ENCODE measurements at places on chromosomes 11 and 22.
A peak's percentile ranks its signal among the peaks of the same experiment; 100 is the strongest.

GRCh38 chr11:79440571-79441460 lies at the start of gene TENM4:
Gene TENM4, minus strand, starts transcription at chr11:79441030. Its CDS starts 371,086 bp downstream, at chr11:79069944.
- DNase-seq, result peak; percentile 87

GRCh38 chr11:82718307-82718706 lies 15.4 kb downstream of the FAM181B start:
- DNase-seq, result peak; percentile 9

- no peak for DNase-seq
Measured at GRCh38 chr11:129968591-129969419, 33.8 kb downstream of the PRDM10 start.

GRCh38 chr11:130189492-130190210 lies 30.1 kb downstream of the ST14 start:
- DNase-seq, result no peak

DNA sequence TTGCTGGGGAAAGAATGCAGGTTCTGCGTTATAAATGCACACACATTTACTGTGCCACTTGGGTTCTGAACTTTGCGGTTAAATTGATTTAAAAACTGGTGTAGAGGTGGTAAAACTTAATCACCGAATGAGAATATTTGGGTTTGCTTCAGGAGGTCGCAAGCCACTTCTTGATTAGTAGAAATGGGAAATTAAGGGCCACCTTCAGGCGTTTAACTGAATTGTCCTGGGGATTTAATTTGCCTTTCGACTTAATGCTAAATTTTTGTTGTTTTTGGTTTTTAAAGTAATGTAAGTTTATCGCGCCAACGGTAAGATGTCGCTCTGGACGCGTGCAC lies 459 bp upstream of the NCR3LG1 start:
- no peak for DNase-seq

- DNase-seq, result no peak
Measured at GRCh38 chr22:24883432-24883831, 63.1 kb downstream of the LHFPL7 start.

DNA sequence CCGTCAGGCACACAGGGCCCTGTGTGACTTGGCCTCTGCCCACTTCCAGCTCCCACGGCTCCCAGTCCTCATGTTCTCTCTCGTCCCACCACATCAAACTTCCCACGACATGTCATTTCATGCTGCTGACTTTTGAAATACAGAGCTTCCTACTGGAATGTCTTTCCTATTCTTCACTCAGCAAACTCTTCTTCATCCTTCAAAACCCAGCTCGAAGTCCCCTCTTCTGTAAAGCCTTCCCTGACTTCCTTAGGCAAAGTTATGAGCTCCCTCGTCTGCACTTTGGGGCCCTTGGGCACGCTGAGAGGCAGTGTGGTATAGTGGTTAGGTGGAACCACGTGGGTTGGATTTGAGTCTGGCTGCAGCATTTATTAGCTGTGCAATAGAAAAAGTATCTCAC lies 37.8 kb upstream of the EIF3D start:
- DNase-seq, result no peak

GRCh38 chr22:44613196-44613595 lies 88.8 kb upstream of the PRR5 start:
- DNase-seq, result no peak

DNA sequence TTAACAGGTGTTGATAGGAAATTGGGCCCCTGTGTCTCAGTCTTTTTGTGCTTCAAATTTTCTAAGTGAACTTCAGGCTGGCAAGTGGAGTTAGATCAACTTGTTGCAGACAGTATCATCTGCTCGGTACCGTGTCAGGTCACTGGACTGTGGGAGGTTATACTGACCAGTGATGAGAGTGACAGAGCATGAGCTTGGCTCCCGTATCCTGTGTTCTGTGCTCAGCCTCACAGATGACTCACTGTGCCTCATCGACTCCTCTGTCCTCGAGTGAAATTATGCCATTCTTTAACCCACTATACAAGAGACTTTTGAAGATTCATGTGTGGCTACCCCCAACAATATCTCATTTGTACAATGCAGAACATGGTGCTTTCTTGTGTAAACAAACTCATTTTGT lies 7.9 kb downstream of the GRAP2 start:
- no peak for DNase-seq

- DNase-seq, result peak; percentile 28
Measured at GRCh38 chr11:46392421-46393230, 1.1 kb upstream of the CHRM4 start.

GRCh38 chr11:26026078-26026477 lies 305.9 kb upstream of the ANO3 start:
- no peak for DNase-seq

DNA sequence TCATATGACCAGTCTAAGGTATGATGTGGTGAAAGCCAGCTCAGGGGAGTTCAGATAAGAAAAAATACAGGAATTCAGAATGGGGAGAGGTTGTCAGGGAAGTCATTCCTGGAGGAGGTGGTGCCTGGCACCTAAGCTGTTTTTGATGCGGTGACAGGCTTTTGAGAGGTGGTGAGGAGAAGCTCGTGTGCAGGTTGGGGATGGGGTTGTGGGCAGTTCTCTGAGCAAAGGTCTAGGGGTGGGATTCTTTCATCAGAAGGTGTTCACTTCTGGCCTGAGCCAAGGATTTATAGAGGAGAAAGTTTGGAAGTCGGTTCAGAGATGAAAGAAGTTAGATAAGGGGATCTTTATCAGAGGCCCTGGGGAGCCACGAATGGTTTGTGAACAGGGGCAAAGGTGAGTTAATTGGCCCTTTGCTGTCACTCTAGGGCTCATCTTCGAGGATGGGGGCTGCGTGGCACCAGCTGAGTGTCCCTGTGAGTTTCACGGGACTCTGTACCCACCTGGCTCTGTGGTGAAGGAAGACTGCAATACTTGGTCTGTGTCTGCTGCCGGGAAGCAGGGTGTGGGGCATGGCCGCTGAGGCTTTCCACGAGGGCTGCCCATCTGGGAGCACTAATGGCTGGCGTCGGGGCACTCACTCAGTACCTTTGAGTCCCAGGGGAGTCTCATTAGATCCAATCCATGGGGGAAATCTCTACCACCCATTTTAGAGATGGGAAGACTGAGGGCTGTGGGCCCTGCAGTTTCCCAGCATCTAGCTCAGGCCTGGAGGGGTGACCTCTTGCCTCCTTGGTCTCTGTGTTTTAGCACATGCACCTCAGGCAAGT lies 13.4 kb downstream of the OTOG start:
- no peak for DNase-seq

DNA sequence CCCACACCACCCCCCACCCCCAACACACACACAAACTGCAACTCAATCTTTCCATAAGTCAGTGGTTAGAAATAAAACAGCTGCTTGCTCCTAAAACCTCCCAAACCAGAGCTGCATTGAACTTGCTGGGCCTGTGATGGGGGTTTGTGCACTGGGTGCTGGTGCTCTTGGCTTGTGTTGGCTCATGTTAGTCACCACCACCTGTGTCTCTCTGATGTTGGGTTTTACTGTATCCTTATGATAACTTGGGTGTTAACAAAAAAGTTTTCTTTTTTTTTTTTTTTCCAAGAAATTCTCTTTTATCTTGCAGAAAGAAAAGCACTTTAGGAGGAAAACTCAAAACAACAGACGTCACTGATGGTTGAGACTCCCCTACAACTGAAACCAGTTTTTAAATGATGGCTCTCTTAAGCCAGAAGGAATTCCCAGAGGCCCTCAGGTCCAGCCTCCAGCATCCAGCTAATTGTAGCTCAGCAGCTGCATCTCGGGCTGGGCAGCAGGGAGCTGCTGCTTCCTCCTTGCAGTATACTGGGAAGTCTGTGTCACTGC lies 79.9 kb upstream of the DRD2 start:
- DNase-seq, result no peak
